ENCODE measurements at places on chromosomes 12 and 14.

GRCh38 chr14:71737760-71738159 is 194.5 kb upstream of the RGS6 start:
- no peak for DNase-seq

- DNase-seq: no peak
Measured at GRCh38 chr12:19375888-19376287, 63.4 kb upstream of the AEBP2 start.

- no peak for DNase-seq
Measured at GRCh38 chr12:14937689-14938088, 648 bp downstream of the ERP27 start.

GRCh38 chr12:66799551-66799950 is 120.7 kb upstream of the GRIP1 start:
- DNase-seq: no peak

GRCh38 chr12:1573960-1574864 is 20.2 kb downstream of the FBXL14 start:
- DNase-seq: no peak

DNA sequence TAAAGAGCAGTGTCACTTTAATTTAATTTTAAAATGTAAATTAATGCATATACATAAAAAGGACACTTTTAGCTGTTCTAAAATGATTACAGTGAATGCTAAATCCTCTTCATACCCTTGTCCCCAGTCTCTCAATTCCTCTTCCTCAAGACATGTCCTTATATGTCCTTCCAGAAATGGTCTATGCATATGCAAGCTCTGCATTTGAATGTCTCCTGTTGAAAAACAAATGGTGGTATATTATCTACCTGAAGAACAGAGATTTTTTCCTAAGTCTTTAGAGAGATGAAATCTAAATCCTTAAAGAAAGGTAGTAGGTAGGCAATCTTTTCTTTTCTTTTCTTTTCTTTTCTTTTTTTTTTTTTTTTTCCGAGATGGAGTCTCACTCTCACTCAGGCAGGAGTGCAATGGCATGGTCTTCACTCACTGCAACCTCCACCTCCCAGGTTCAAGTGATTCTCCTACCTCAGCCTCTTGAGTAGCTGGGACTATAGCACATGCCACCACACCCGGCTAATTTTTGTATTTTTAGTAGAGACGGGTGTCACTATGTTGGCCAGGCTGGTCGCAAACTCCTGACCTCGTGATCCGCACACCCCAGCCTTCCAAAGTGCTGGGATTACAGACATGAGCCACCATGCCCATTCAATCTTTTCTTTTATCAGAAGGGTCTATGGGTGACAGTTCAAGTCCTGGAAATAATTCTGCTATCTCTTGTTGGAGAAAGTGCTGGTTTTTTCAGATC is 180.5 kb downstream of the PRKCH start:
- no peak for DNase-seq

GRCh38 chr12:108619369-108620160 is 14.1 kb downstream of the SELPLG start:
- DNase-seq: no peak

DNA sequence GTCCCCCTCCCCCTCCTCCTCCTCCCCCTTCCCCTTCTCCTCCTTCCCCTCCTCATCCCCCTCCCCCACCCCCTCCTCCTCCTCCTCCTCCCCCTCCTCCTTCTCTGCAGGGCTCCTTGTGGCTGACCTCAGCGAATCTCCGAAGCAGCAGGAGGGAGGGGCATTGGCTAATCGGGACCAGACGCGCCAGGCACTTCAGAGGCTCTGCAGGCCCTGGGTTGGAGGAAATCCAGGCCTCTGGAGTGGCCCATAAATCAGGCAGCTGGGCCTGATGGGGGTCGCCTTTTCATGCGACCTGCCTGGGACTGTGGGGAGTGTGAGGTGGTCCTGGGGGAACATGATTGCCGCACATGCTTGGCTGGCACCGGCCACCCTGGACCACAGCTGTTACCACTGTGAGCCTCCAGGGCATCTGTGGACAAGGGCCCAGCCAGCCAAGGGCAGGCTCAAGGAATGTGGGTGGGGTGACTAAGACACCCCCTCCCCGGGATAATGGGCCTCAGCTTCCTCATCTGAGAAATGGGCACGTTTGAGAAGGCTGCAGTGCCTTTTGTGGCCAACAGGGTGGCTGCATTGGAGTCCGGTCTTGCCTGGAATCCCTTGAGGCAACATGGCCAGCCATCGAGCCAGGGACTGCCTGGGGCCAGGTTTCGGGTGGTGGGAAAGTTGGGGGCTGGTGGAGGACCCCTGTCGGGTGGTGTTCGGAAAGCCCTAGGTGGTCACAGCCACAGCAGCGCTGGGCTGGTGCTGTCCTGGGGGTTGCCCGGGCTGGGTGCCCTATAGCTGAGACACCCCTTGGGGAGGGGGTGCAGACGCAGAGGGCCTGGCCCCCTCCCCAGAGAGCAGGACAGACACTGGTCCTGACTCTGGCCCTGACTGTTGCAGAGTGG is 12.0 kb downstream of the KIF26A start:
- peak; percentile 40 for DNase-seq

DNA sequence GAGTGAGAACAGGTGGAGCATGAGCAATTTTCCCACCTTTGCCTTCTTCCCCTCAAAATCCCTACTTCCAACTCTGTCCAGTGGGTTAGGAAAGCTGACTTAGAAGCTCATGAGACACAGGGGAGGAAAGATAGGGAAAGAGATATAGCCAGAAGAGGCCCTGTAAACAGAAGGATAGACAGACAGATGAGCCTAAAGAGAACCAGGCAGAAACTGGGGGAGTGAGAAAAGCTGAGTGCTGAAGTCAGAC is 5.0 kb downstream of the AJUBA start:
- DNase-seq: no peak

- peak; percentile 64 for DNase-seq
Measured at GRCh38 chr14:69101331-69101826, 51.5 kb downstream of the DCAF5 start.

GRCh38 chr14:69460093-69460701 is 24.3 kb upstream of the PLEKHD1 start:
- DNase-seq: peak; percentile 83

- peak; percentile 68 for DNase-seq
Measured at GRCh38 chr12:52907092-52907810, 2.4 kb upstream of the KRT8 start.

DNA sequence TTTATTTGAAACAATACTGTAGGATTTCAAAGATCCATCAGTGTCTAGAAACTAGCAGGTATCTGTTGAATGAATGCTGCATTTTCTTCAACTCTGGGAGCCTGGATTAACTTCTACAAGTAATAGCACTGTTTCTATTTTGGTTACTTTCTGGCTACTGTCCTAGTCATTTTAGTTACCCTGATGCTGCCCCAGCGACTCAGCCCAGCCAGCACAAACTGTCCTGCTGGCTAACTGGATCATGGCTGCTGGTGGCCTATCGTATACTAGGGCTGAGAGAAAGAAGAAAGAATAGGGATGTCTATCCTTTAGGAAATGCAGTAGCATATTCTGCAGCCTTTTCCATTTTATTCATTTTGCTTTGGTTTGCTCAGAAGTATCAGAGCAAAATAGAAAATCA is 53.9 kb downstream of the NTN4 start:
- no peak for DNase-seq

DNA sequence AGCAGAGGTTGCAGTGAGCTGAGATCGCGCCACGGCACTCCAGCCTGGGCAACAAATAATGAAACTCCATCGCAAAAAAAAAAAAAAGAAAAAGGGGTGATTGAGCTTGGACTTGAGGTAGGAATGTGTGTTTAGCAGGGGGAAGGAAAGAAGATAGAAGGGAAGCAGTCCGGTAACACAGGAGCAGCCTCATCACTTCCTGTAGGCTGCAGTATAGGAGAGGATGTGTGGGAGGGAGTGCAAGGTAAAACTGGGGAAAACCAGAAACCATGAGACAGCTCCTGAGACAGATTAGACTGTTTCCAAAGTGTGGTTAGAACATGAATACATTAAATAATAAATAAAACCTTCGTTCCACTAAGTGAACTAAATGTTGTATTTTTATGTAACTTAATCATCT is 49.2 kb downstream of the FGD4 start:
- DNase-seq: peak; percentile 23

GRCh38 chr14:20624495-20625070 is 16.9 kb downstream of the OR6S1 start:
- DNase-seq: no peak

- peak; percentile 41 for DNase-seq
Measured at GRCh38 chr12:76020281-76020680, 11.3 kb downstream of the PHLDA1 start.

GRCh38 chr14:64569138-64569631 is 19.4 kb downstream of the PPP1R36 start:
- peak; percentile 92 for DNase-seq

DNA sequence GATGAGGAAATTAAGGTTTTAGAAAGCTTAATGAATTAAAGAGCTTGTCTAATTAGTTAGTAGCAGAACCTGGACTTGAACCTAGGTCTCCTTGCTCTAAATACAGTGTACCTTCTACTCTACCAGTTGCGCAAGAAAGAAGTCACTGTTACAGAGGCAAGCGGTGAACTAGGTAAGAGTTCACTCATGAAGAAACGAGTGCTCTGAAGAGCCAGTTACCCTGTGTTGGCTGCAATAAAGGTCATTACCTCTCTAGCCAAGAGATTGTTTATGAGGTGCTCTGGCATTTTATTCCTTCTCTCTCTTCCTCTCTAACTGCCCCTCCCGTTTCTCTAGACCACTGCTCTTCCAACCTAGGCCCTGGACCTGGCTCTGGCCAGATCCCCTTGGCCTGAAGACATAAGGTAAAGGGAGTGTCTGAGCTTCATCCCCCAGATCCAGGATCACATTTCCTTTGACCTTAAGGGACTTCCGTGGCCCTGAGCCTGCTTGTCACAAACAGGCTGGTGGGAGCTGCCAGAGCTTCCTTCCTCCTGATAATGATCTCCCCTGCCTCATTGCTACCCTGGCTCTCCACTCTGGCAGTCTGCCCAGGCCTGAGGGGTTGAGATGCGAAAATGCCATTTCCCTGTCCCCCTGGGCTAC is 1.9 kb downstream of the RNASE7 start:
- no peak for DNase-seq

- DNase-seq: peak; percentile 55
Measured at GRCh38 chr14:81464253-81465002, 64.3 kb upstream of the STON2 start.

- peak; percentile 97 for DNase-seq
Measured at GRCh38 chr12:49347311-49348193, 864 bp downstream of the DNAJC22 start.

- DNase-seq: no peak
Measured at GRCh38 chr12:94318181-94318580, 141.5 kb downstream of the CEP83 start.

GRCh38 chr12:124829008-124829707 is 34.5 kb downstream of the SCARB1 start:
- peak; percentile 66 for DNase-seq

- no peak for DNase-seq
Measured at GRCh38 chr12:39440781-39441180, 2.1 kb downstream of the KIF21A start.

DNA sequence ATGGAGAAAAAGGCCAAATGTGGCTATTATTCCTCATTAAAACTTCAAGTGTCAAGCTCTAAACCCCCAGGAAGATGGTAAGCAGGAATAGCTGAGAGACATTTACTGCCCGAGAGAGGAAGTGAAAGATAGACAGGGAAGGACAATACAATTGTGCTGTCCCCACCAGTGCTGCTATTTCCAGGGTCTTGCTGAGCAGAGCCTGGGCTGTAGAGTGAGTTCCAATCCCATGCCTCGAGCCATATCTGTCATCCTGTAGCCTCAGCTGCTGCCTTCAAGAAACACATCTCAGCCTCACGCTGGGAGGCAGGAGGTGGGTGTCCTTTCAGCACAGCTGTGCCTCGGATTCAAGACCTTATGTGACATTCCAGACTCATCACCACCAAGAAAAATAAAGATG is 114.0 kb downstream of the RPAP3 start:
- no peak for DNase-seq

DNA sequence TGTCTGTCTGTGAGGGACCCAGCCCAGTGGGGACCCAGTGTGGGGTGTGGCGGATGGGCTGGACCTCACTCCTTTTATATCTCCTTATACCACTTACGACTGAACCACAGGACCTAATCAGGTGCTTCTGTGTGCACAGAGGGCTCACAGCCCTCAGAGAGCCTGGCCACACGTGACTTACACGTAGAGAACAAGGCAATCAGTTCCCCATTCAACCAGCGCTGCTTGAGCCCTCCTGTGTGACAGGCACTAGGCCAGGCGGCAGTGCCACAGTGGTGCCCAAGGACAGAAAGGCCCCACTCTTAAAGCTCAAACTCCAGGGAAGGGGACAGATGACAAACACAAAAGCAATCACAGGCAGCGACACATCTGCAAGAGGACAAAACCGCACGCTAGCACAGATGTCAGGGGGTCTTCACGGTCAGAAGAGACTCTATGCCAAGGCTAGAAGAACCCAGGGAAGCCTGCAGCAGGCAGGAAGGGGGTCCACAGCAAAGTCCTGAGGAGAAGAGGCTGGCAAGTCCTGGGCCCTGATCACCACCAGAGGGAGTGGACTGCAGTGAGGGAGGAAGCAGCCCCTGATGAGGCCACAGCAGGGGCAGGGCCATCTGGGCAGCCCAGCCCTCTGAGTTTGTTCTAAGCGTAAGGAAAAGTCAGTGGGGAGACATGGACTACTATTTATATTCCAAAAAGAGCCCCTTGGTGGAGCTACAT is 39.3 kb downstream of the SETD3 start:
- no peak for DNase-seq

- DNase-seq: peak; percentile 14
Measured at GRCh38 chr12:43501703-43502102, 50.3 kb downstream of the ADAMTS20 start.

DNA sequence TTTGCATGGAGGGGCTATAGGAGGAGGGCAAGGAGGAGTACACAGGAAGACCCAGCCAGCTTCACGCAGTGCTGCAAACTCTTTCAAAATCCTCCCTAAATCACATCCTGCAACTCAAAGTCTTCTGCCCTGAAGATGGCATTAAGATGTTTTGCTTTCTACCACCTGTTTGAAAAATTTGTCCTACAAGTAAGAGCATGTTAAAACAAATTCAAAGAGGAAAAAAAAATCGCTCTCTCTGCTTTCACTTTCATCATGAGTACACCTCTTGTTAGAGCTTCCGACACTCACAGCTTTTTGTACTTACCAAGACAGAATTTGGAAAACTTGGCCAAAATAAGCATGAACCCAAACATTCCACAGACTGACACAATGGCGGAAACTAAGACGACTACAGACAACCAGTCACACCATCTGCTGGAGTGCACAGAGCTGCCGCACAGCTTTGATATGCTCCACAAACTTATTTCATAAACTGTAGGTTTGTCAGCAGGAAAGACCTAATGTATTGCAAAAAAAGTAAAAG is 21.3 kb downstream of the GCH1 start:
- DNase-seq: peak; percentile 54

- DNase-seq: no peak
Measured at GRCh38 chr14:89317051-89317691, 99.9 kb downstream of the FOXN3 start.

- DNase-seq: peak; percentile 44
Measured at GRCh38 chr12:11823043-11823442, 173.6 kb downstream of the ETV6 start.

DNA sequence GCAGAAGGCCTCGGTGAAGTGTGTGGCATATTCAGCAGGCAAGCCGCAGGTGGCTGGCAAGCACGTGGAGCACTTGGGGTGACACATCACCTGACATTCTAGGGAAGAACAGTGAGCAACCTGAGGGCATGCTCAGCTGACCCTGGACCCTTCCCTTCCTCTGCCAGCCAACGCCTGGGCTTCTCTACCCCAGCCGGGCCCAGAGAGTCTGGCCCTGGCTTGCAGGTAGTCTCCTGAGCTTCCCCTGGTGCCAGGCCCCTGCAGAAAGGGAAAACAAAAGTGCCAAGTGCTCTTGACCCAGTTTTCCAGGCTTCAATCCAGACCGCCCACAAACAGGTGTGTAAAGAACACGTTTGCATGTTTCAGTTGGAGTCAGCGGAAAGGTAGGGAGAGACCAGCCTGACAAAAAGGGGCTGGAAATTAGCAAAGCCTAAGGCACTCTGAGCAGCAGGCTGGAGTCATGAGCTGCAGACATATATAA is 45.7 kb downstream of the PRKAB1 start:
- DNase-seq: no peak
